ENCODE measurements at places on chromosomes 5 and 9.

- no peak for DNase-seq
These were observed 34.4 kb upstream of the TAF11L2 start for GRCh38 chr5:17463653-17464052.

DNA sequence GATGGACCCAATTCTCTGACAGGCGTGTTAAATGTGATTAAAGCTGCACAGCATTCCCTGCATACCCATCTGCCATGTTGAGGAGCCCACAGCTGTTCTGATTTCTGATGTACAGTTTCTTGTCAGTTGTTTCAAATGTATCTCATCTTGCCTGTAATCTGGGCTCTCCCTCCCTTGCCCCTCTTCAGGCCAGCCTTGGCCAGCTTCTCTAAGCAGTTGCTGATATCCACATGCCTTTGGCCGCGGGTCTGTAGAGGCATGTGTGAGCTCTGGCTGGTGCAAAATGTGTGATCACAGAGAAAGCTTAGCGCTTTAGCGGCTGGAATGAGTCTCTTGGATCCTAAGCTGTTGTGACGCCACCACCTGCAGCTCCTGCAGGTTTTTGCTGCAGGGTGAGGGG lies 332.0 kb downstream of the MLLT3 start:
- no peak for DNase-seq

- no peak for DNase-seq
These were observed 1883.7 kb upstream of the C9orf72 start for GRCh38 chr9:29456940-29457339.

DNA sequence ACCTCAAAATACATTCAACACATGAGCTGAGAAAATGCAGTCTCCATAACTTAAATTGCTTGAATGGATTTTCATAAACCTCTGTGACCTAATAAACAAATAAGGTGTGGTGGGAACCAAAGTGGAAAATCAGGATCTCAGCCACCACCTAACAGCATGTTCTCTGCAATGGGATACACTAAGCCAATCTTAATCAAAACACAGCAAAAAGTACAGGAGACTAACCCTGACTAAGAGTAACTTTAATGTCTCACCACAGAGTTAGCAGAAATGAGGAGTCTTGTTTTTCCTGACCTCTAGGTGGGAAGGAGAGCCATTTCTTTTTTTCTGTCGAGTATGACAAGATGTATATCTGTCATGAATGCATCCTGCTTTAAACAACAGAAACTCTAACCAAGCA lies 48.5 kb downstream of the PLK2 start:
- no peak for DNase-seq

GRCh38 chr9:121509180-121509579 lies 9.5 kb upstream of the GGTA1 start:
- no peak for DNase-seq

- peak; percentile 27 for DNase-seq
These were observed 50.1 kb upstream of the TTC39B start for GRCh38 chr9:15357050-15357653.
